ENCODE measurements at places on chromosomes 5 and 9. TPM values are rescaled to one million over a fixed set of nuclear protein-coding genes. Genes with fewer than 3 reads are reported as not detected.
A peak's percentile ranks its signal among the peaks of the same experiment; 100 is the strongest.

Gene ALDH1B1
- 11.8 TPM for polyA plus RNA-seq

DNA sequence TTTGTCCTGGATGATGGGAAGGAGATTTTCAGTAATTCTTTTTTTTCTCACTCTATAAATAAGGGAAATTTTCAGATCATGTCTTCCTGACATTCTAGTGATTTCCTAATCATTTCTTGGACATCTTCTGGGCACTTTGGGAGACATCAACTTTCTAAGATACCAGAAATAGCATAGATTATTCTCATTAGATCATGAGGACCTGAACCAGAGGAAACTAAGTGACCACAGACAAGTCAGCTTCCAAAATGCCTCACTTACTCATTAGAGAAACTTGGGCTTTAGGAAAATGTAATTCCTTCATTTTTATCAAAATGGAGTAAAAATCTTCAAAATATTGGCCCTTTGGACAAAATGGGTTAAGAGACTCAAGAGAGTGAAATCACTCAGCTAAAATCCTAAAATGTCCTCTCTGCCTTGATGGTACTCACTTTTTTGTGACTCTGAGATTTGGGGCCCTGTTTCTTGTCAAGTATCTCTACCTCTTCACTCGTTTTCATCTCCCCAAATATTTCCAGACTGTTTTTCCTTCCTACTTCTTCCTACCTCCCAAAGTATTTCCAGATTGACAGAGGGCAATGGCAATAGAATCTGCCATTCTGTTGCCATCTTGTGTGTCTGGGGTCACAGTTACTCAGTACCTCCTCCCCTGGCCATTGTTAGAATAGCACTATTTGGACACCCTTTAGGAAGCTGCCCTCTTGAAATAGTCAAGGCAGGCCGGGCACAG lies 194.5 kb downstream of the NR3C1 start:
- H3K4me1 ChIP-seq, result peaks cover 4% of the 10 kb centered on the region
- no peaks in the 10 kb centered on the region for H3K27me3 ChIP-seq
- H3K36me3 ChIP-seq, result no peaks in the 10 kb centered on the region

- DNase-seq, result peak; percentile 38
- H3K27me3 ChIP-seq, result no peaks in the 10 kb centered on the region
- H3K27ac ChIP-seq, result no peak overlapping the region
- H3K36me3 ChIP-seq, result no peaks in the 10 kb centered on the region
Observed at GRCh38 chr5:146079695-146080373, 25.5 kb downstream of the PLAC8L1 start.

GRCh38 chr9:70902692-70903131 lies 218.7 kb downstream of the TRPM3 start:
- H3K27me3 ChIP-seq, result no peaks in the 10 kb centered on the region
- no peaks in the 10 kb centered on the region for H3K36me3 ChIP-seq
- H3K4me3 ChIP-seq, result no peak overlapping the region
- no peak for DNase-seq
- no peaks in the 10 kb centered on the region for H3K4me1 ChIP-seq
- no peak overlapping the region for H3K27ac ChIP-seq

Gene GDNF
- not detected for polyA plus RNA-seq

GRCh38 chr9:211557-211956 lies 3.1 kb upstream of the DOCK8 start:
- no peaks in the 10 kb centered on the region for H3K36me3 ChIP-seq
- no peak overlapping the region for H3K27ac ChIP-seq
- peaks cover 11% of the 10 kb centered on the region for H3K4me1 ChIP-seq
- no peak overlapping the region for H3K4me3 ChIP-seq
- DNase-seq, result no peak

- no peaks in the 10 kb centered on the region for H3K27me3 ChIP-seq
- H3K4me1 ChIP-seq, result no peaks in the 10 kb centered on the region
- no peak for DNase-seq
Observed at GRCh38 chr5:453725-454481, 10.9 kb downstream of the EXOC3 start.

GRCh38 chr5:55650386-55650785 lies 61.7 kb downstream of the SLC38A9 start:
- H3K27me3 ChIP-seq, result no peaks in the 10 kb centered on the region
- H3K4me1 ChIP-seq, result peaks cover 9% of the 10 kb centered on the region
- peaks cover 11% of the 10 kb centered on the region for H3K36me3 ChIP-seq
- H3K4me3 ChIP-seq, result peak overlapping the region; percentile 42

- no peak overlapping the region for H3K27ac ChIP-seq
- peaks cover 21% of the 10 kb centered on the region for H3K27me3 ChIP-seq
- H3K36me3 ChIP-seq, result no peaks in the 10 kb centered on the region
- H3K4me1 ChIP-seq, result peaks cover 12% of the 10 kb centered on the region
- DNase-seq, result no peak
Observed at GRCh38 chr5:176740131-176740701, 70.1 kb upstream of the UNC5A start.

DNA sequence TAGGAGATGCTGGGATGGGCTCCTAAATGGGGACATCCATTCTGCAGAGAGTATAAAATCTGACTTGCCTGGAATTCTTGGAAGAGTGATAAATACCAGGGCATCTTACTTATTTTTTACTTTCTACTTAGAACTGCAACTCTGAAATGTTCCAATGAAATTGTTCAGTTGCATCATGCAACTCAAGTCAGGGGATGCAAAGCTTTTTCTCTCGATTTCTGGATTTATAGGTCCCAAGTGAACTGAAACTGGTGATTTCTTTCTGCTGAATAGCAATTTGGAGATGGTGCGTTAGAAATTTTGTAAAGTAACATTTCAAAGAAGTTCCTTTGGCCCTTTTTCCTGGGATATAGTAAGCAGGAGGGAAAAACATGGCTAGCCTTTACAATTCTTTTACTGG lies 238.4 kb upstream of the CD180 start:
- no peak for DNase-seq
- H3K4me3 ChIP-seq, result no peak overlapping the region
- no peaks in the 10 kb centered on the region for H3K4me1 ChIP-seq

GRCh38 chr5:76402251-76402885 lies 717 bp upstream of the IQGAP2 start:
- no peak for DNase-seq
- peak overlapping the region; percentile 78 for H3K4me3 ChIP-seq
- peaks cover 44% of the 10 kb centered on the region for H3K4me1 ChIP-seq
- H3K36me3 ChIP-seq, result no peaks in the 10 kb centered on the region

- H3K36me3 ChIP-seq, result no peaks in the 10 kb centered on the region
- H3K27ac ChIP-seq, result no peak overlapping the region
- H3K4me1 ChIP-seq, result no peaks in the 10 kb centered on the region
- DNase-seq, result no peak
- no peaks in the 10 kb centered on the region for H3K27me3 ChIP-seq
- H3K4me3 ChIP-seq, result no peak overlapping the region
Observed at GRCh38 chr5:88815050-88815789, 67.8 kb downstream of the MEF2C start.

GRCh38 chr5:158313733-158314464 lies 455.0 kb upstream of the CLINT1 start:
- H3K36me3 ChIP-seq, result no peaks in the 10 kb centered on the region
- H3K27ac ChIP-seq, result no peak overlapping the region
- H3K4me1 ChIP-seq, result no peaks in the 10 kb centered on the region
- no peak for DNase-seq

- DNase-seq, result no peak
- no peak overlapping the region for H3K27ac ChIP-seq
- H3K4me1 ChIP-seq, result no peaks in the 10 kb centered on the region
- H3K4me3 ChIP-seq, result no peak overlapping the region
- no peaks in the 10 kb centered on the region for H3K27me3 ChIP-seq
Observed at GRCh38 chr9:130408669-130409068, 36.1 kb upstream of the ASS1 start.

DNA sequence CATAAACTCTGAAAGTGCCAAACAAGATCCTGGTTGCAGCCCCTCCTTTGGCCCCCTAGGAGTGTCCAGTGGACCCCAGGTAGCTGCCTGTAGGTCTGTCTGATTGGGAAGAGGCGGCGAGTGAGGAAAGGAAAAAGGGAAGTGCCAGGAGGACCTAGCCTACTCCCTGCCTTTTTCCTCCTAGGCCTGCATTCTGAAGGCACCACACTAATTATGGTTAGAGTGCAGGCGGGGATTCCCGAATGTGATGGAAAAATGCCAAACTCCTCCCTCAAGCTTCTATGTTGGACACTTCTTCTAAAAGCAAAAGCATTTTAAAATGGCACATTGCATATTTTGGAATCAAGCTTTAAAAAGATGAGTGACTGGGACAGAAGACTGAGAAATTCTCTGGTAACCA lies 83.2 kb upstream of the SMIM15 start:
- no peak for DNase-seq
- H3K27ac ChIP-seq, result no peak overlapping the region
- H3K27me3 ChIP-seq, result no peaks in the 10 kb centered on the region
- H3K4me3 ChIP-seq, result no peak overlapping the region
- H3K36me3 ChIP-seq, result no peaks in the 10 kb centered on the region

GRCh38 chr9:138044485-138045383 lies 167.2 kb downstream of the CACNA1B start:
- no peak overlapping the region for H3K27ac ChIP-seq
- no peaks in the 10 kb centered on the region for H3K27me3 ChIP-seq
- H3K4me3 ChIP-seq, result no peak overlapping the region
- no peaks in the 10 kb centered on the region for H3K36me3 ChIP-seq

Gene IL13
- not detected for polyA plus RNA-seq

Gene IL17B
- polyA plus RNA-seq, result not detected

GRCh38 chr5:107322936-107323335 lies 347.8 kb downstream of the EFNA5 start:
- peaks cover 2% of the 10 kb centered on the region for H3K27me3 ChIP-seq
- no peaks in the 10 kb centered on the region for H3K36me3 ChIP-seq
- H3K4me3 ChIP-seq, result no peak overlapping the region
- H3K27ac ChIP-seq, result no peak overlapping the region

- peaks cover 76% of the 10 kb centered on the region for H3K36me3 ChIP-seq
- DNase-seq, result no peak
- H3K4me1 ChIP-seq, result no peaks in the 10 kb centered on the region
- no peaks in the 10 kb centered on the region for H3K27me3 ChIP-seq
Observed at GRCh38 chr5:76615759-76616158, 7.4 kb downstream of the F2RL2 start.

DNA sequence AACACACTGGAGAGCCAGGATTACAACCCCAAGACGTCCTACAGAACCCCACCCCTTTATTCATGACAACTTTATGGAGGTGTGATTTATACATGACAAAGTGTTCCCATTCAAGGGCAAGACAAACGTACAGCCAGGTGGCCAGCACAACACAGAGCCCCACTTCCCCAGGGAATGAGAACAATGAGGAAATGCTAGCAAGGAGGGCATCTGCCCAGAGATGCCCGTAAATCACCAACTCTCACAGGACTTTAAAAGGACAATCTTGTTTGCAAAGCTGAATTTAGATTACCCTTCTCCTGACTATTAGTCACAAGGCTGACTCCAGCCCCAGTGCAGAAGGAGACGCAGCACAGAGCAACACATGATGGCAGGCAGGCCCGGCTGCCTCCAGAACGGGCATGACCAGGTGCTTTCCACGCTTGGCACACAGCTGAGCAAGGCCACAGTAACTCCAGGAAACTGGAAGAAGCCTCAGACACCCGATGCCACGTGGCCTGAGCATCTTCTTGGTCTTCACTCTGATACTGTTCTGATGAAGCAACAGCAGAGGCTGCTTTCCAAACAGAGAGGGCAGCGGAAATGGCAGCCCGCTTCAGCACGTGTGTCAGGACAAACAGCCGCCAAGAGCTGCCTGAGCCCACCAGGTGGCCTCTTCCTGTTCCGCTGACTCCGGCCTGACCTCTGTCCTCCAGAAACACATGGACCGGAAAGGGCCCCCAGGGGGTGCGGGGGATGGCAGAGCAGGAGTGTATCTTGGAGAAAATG lies 51.4 kb downstream of the ROR2 start:
- H3K27me3 ChIP-seq, result no peaks in the 10 kb centered on the region
- H3K27ac ChIP-seq, result no peak overlapping the region
- H3K36me3 ChIP-seq, result no peaks in the 10 kb centered on the region

DNA sequence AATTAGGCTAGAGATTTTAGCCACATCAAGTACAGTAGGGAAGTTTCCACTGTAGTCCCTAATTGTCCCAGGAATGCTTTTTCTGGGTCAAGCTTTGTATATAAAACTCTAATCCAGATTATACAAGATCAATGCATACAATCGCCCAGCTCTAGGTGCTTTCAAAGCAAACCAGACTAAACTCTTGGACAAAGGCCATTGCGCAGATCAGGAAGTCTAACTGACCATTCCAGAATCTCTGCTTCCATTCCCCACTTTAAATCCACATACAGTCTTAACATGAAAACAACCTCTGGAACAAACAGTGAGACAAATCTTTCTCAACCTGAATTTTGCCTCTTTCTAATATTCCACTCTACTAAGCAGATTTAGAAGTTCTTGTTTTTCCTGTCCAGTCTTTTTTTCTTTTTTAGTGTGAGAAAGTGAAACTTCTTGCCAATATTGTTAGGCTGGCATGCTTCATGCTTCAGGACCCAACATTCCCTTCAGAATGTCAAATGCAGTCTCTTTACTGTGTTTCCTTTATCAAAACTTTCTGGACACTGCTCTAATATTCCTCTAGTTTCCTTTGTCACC lies 76.1 kb downstream of the ITGA1 start:
- H3K4me3 ChIP-seq, result no peak overlapping the region
- H3K36me3 ChIP-seq, result no peaks in the 10 kb centered on the region
- H3K4me1 ChIP-seq, result no peaks in the 10 kb centered on the region
- H3K27me3 ChIP-seq, result no peaks in the 10 kb centered on the region
- no peak overlapping the region for H3K27ac ChIP-seq

Gene ADGRD2
- not detected for polyA plus RNA-seq

Gene BAAT
- polyA plus RNA-seq, result not detected

DNA sequence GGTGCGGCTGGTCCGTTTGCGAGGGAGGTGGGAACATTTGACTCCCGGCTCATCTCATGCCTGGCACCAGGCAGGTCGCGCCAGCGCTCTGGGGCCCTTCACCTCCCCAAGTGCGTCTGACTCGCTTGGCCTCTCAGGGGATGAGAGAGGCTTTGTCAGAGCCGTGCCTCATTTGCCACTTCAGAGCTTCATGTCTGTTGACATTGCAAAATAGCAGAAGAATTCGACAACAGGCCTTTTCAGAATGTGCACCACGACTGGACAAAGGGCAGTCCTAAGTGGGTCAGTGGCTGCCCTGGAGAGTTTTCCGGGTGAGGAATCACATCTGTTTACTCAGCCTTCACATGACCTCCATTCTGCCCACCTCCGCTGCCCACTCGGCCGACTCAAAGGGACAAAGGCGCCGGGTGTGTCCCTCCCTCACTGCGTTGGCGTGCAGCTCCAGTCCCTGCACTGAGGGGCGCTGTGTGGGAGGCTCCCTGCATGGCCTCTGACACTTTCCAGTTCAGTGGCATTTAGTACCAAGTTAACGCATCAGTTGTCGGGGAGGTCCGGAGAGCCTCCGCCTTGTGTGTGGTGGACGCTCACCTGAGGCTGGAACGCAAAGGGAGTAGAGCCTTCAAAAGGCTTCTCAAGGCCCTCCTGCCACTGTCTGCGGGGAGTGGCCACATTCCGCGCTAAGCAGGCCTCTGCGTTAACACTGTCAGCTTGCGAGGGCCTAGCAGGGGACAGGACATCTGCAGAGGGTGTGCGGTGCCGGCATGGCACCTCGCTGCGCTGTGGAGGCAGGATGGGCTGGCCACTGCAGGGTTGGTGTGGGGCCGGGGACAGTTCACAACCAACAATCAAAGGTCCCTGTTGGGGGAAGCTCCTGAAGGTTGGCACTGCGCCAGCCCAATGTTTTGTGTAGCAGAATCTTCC lies 171.5 kb downstream of the NXNL2 start:
- no peak overlapping the region for H3K4me3 ChIP-seq
- no peak overlapping the region for H3K27ac ChIP-seq
- no peaks in the 10 kb centered on the region for H3K36me3 ChIP-seq
- no peak for DNase-seq
- no peaks in the 10 kb centered on the region for H3K27me3 ChIP-seq

GRCh38 chr5:98569288-98569687 lies 204.2 kb upstream of the RGMB start:
- H3K4me1 ChIP-seq, result no peaks in the 10 kb centered on the region
- no peaks in the 10 kb centered on the region for H3K36me3 ChIP-seq
- H3K27me3 ChIP-seq, result no peaks in the 10 kb centered on the region
- H3K4me3 ChIP-seq, result no peak overlapping the region
